ENCODE measurements at places on chromosomes 16 and 17.

- no peak for DNase-seq
Measured at GRCh38 chr17:18237461-18237860, 12.0 kb downstream of the LLGL1 start.

DNA sequence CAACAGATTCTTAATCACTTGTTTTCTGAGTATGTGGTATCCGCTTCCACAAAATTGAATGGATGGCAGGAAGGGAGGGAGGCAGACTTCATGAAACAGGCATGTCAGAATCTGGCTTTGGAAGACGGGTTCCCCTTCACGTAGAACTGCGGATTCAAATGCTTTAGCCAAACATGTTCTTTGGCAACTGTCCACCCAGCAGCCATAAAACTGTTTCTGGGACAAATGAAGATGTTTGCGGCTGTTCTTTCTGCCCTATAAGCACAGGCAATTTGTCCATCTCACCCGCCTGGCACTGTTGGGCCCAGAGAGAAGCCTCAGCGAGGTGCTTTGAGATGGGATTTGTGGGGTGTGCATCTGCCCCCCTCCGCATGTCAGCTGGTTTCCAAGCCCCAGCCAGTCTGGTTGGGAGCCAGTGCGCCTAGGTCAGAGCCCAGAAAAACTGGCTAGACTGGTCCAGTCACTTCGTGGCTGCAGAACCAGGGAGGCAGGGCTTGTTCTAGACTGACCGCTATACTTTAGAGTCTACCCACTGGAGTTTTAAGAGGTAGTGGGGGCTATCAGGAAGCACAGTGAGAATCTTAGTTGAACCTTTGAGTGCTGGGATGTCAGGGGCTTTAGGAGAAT lies 6.3 kb downstream of the CRHR1 start:
- no peak for DNase-seq

GRCh38 chr17:72145962-72146361 lies 25.1 kb downstream of the SOX9 start:
- no peak for DNase-seq

DNA sequence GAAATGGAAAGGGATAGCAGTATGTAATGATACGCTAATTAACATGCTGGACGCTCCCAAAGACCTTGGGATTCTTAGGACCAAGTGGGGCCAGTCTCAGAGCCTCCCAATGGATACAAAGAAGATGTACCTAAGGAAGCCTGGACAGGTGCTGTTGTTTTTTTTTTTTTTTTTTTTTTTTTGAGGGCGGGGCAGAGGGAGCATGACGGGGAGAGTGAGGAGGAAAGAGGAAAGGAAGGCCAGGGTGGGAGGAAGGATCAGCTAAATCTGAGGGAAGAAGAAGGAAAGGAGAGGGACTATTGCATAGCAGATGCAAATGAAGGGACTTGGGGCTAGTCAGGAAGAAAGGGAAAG lies 2.5 kb downstream of the VAMP2 start:
- DNase-seq: no peak

DNA sequence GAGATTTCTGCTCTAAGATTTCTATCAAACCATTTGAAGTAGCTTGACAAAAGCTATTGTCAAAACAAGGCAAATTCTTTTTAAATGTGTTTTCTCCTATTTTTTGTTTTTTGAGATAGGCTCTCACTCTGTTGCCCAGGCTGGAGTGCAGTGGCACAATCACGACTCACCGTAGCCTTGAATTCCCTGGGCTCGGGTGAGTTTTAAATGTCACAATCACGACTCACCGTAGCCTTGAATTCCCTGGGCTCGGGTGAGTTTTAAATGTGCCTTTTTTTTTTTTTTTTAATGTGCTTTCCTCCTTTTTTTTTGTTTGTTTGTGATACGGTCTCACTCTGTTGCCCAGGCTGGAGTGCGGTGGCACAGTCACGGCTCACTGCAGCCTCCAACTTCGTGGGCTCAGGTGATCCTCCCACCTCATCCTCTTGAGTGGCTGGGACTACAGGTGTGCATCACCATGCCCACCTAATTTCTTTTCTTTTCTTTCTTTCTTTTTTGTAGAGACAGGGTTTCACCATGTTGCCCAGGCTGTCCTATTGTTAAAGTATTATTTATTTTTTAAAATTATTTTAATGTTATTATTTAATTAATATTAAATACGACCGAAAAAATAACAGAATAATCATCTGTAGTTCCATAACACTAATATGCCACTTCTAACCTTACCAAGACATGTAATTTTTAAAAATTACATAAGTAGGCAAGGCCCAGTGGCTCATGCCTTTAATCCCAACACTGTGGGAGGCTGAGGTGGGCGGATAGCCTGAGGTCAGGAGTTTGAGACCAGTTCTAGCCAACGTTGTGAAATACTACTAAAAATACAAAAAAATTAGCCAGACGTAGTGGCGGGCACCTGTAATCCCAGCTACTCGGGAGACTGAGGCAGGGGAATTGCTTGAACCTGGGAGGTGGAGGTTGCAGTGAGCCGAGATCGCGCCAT lies 69.7 kb upstream of the FA2H start:
- DNase-seq: no peak

DNA sequence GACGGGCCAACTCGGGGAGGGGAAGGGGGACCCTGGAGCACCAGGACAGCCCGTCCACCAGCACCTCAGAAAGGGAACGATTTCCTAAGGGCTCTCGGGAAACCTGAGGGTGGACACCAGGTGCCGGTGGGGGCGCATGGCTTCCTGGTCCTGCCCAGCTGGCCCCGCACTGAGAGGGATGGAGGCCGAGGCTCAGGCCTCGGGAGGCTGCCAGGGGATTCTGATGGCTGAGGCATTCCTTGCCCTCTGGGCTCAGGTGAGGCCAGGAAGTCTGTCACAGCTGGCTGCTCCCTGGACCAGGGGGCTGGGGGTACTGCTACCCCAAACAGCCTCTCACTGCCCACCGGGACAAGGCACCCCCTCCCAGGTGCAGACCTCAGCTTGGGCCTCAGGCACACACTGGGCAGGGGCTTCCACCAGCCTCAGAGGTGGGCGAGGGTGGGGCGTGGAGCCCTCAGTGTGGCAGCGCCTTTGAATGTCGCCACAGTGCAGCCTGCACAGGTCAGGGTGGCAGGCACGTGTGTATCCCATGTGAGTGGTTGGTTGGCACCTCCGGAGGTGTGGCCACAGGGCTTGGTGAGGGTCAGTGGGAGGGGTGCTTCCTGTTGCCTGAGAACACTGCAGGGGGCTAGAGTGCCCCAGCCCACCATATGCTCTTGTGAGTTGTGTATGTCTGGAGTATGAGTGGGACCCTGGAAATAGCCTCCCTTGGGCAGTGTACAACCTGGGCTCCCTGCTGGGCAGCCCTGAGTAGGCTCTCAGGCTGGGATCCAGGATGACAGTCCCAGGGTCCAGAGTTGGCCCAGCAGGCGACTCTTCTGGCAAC lies 3.9 kb upstream of the FSCN2 start:
- DNase-seq: no peak
